M059J (cell line): ENCODE measurements at places on chromosomes 2 and 18.
A peak's percentile ranks its signal among the peaks of the same experiment; 100 is the strongest.

GRCh38 chr2:9358846-9359245 lies 64.5 kb downstream of the ITGB1BP1 start:
- DNase-seq = no peak

GRCh38 chr2:216632952-216633615 lies at the start of gene IGFBP2:
Gene IGFBP2, plus strand, starts transcription at chr2:216633420. Its CDS starts 104 bp downstream, at chr2:216633524.
- DNase-seq = no peak

GRCh38 chr2:159755014-159755413 lies 42.7 kb downstream of the MARCHF7 start:
- no peak for DNase-seq

- peak; percentile 42 for DNase-seq
Observed at GRCh38 chr2:204027091-204027490, 90.5 kb downstream of the ICOS start.

- DNase-seq = no peak
Observed at GRCh38 chr2:218125626-218126080, at the start of gene CXCR2. Gene CXCR2, plus strand, starts transcription at chr2:218126028. Its CDS starts 8,774 bp downstream, at chr2:218134802.

- no peak for DNase-seq
Observed at GRCh38 chr2:197641666-197642065, 33.7 kb downstream of the RFTN2 start.

GRCh38 chr18:13136056-13136903 lies 82.3 kb upstream of the LDLRAD4 start:
- DNase-seq = peak; percentile 63

- no peak for DNase-seq
Observed at GRCh38 chr2:217049422-217049821, 189.6 kb upstream of the TNP1 start.

- no peak for DNase-seq
Observed at GRCh38 chr2:25381502-25381901, 39.8 kb upstream of the DNMT3A start.

GRCh38 chr2:8590938-8591337 lies 90.9 kb upstream of the ID2 start:
- no peak for DNase-seq

DNA sequence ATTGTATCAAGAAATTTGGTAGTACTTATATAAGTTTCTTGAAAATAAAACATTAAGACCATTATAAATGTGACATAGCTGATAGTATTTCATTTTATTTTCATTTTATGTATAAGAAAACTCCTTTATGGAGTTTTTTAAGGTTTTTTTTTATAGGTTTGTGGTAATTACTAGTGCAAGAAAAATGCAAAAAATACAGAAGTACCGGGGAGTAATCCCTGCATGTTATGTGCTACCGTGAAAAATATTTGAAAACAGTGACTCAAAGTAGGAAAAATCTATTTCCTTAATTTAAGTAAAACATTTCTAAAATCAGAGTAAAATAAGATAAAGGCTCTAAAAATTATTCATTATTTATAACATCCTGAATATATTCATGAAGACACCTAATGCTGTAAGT lies 21.6 kb downstream of the ZSWIM2 start:
- no peak for DNase-seq

- peak; percentile 90 for DNase-seq
Observed at GRCh38 chr2:200615247-200615646, 29.4 kb downstream of the AOX1 start.

- no peak for DNase-seq
Observed at GRCh38 chr18:11828786-11829432, 22.3 kb upstream of the CHMP1B start.

DNA sequence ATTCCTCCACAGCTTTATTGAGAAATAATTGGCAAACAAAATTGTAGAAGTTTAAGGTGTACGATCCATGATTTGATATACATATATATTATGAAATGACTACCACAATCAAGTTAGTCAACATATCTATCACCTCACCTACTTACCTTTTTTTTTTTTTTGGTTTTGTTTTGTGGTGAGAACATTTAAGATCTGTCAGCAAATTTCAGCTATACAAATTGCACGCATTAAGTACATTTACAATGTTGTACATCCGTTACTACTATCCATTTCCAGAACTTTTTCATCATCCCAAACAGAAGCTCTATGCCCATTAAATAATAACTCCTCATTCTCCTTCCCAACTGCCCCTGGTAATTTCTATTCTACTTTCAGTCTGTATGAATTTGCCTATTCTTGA lies 37.4 kb upstream of the ADCYAP1 start:
- no peak for DNase-seq

- no peak for DNase-seq
Observed at GRCh38 chr2:16311521-16312440, 353.9 kb downstream of the CYRIA start.

DNA sequence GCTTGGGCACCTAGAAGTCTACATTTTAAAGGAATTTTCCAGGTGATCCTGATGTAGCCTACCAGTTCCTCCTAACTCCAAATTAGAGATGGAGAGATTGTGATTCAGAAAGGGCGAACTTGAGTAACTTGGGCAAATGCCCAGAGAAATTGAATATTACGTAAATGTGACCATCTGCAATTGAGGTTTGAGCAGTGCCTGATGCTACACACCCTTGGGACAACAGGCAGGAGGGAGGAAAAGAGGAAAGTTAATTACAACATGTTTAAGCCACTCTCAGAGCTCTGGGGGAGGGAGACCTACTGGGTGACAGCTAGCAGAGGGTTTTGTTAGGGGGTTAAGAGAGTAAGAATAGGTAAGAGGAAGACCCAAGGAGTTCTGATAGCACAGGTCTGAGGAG lies 208.9 kb downstream of the LPIN1 start:
- DNase-seq = no peak

DNA sequence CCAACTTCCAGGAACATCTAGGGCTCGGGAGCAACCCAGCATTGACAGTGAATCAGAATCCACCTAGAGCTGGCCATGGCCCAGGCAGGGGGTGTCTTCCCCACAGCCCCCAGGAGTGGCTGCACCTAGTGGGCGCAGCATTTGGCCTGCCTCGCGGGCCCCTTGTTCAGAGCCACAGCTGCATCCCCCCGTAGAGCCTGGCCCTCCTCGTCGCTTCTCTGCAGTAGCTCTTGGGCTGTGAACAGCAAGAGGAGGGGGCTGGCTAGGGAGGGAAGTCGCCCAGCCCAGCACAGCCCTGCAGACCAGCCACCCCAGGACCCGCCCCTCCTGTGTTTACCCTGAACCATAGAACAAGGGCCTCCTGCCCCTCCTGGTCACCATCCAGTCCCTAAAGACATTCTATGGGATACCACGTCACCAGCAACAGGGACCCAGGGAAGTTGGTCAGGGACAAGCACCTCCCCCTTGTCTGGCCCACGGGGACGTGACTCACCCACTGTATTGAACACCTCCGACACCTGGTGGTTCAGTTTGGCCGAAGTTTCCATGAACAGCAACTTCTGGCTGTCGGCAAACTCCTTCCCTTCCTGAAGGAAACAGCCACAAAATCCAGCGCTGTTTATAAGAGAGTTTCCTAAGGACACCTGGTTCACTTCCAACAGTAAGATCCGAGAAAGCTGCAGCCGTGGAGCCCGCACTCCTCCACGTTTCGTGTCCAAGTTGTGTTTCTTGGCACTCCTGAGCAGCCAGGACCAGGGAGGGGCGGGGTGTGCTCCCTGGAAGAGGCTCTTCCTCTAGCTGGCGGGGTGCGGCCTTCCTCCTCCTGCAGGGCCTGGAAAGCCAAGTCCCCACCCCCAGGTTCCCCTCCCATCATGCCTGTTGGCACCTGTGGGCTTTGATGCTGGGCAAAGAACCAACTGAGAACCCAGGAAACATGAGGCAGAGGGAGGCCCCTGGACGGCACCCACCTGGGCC lies 8.8 kb downstream of the PRLH start:
- peak; percentile 59 for DNase-seq

GRCh38 chr2:10372862-10373240 lies 70.1 kb downstream of the HPCAL1 start:
- no peak for DNase-seq
